ENCODE measurements at places on chromosomes 2 and 18.

DNA sequence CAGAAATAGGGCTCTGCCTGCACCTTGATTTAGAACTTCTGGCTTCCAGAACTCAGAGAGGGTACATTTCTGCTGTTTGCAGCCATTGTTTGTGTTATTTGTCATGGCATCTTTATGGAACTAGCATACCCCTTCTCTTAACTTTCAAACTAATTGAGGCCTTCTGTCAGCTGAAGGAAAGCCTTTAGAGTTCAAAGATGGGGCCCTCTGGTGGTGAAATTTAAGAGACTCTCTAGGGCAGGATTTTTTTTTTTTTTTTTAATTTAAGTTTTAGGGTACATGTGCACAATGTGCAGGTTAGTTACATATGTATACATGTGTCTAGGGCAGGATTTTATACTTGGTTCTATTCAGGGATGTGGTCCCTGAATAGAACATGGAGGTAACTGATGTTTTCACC is 260.6 kb upstream of the LINC00305 start:
- peak; percentile 19 for DNase-seq

DNA sequence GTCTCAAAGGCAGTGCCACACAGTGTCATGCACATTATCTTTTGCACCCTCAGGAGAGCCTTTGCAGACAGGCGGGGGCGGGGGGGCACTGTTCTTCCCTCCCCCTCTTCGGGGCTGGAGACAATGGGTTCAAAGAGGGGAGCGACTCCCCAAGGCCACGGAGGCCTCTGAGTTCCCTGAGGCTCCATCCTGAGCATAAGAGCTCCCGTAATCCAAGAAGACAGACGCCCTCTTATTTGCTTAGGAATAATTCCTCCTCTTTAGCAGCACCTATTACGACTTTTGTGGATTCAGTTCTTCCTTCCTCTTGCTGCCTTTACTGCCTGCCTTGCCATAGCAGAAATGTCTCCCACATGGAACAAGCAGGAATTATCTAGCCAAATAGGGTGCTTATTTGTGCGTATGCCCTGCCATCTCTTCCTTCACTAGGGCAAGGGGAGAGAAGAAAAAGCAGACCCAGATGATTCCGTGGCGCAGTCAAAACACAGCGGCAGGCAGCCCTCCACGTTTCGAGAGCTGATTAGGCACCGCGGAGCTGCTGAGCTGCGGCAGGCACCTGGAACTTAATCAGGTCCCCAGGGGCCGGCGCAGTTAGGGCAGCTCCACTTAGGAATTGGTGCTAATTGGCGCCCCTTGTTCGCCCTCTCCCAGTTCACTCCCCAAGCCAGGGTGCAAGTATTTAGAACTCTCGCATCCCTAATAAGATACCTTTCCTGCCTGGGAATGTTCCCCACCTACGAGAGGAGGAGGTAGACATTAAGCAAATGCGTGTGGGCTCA is 233.4 kb upstream of the MYT1L start:
- no peak for DNase-seq

DNA sequence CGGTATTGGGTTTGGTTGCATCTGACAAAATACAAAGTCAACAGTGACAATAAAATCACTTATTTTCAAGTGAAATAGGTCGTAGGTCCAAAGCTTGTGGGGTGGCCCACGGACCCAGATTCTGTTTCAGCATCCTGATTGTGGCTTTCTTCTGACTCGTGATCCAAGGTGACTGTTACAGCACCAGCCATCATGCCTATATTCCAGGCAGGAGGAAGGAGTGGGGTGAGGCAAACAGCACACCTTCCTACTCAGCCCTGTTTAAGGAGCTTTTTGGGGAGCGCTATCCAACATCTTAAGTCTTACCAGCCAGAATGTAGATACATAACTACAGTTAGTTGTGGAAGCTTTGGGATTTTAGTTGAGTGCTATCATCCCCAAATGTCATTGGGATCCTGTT is 8.7 kb upstream of the SNORC start:
- DNase-seq = no peak

GRCh38 chr18:21327101-21327500 is 85.1 kb downstream of the GREB1L start:
- no peak for DNase-seq

- DNase-seq = no peak
These were observed 692.3 kb downstream of the LRP1B start for GRCh38 chr2:141438536-141438935.

Measured in GM20000 (cell line).